ENCODE measurements at places on chromosomes 4 and X.

DNA sequence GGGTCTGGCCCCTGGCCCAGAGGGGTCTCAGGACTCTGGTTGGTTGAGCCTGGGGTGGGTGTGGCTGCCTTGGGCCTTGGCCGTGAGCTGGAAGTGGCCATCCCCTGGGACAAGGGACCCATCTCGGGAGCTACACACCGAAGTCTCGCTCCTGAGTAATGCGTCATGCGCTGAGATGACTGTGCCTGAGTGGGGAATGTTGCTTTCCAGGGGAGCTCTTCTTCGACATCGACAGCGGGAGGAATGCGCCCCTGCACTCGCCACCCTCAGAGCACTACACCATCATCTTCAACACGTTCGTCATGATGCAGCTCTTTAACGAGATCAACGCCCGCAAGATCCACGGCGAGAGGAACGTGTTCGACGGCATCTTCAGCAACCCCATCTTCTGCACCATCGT, 38.5 kb downstream of the CCNQ start:
- DNase-seq, result no peak

DNA sequence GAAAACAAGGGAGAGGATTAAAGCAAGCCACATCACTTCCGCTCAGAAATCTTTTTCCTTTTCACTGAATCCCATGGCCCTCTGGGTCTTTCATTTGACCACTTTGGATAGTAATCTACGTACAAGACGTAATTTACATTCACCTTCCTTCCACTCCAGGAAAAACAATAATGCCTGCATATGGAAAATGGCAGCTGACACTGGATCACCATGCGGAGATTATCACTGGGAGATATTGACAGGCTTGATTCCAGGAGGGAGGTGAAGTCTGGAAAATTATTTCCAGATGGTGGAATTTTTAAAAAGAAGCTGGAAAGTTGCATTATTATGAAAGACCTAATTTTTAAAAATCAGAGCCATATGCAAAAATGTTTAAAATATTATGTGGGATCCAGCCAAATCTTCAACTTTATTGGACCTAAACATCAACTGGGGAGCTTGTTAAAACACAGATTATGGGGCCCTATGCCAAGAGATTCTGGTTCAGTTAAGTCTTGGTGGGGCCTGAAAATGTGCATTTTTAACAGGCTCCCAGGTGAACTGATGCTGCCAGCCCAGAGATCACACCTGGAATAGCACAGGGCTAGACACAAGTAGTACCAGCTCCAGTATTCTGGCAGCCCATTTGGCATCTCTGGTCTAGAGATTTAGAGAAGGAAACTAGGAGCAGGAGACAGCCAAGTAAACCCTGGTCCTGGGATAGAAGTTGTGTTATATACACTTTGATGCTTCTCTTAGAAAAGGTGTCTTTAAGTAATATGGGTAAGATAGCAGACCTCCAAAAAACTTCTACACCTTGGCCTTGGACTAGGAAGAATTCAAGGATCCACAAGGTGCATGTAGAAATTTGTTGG, 290.3 kb upstream of the LDB2 start:
- DNase-seq, result no peak

GRCh38 chrX:42951747-42952146, 173.8 kb upstream of the PPP1R2C start:
- no peak for DNase-seq

DNA sequence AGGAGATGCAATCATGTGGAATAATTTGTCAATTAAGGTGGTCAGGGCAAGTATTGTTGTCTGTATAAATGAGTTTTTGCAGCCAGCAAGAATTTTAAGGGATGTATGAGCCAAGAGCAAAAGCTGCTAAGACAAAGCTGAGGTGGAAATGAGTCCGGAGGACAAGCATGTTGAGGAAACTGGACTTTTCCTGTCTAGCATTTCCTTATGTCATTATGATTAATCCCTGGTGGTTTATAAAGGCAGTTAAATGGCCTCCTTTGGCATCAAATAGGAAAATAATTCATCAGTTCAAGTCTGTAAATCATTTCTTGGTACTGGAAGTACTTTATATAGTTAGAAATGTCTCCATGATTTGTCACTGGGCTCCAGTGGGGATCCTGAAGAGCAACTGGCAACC, 61.6 kb upstream of the TEX13A start:
- no peak for DNase-seq

GRCh38 chr4:83129264-83129663, 14.7 kb upstream of the PLAC8 start:
- no peak for DNase-seq

DNA sequence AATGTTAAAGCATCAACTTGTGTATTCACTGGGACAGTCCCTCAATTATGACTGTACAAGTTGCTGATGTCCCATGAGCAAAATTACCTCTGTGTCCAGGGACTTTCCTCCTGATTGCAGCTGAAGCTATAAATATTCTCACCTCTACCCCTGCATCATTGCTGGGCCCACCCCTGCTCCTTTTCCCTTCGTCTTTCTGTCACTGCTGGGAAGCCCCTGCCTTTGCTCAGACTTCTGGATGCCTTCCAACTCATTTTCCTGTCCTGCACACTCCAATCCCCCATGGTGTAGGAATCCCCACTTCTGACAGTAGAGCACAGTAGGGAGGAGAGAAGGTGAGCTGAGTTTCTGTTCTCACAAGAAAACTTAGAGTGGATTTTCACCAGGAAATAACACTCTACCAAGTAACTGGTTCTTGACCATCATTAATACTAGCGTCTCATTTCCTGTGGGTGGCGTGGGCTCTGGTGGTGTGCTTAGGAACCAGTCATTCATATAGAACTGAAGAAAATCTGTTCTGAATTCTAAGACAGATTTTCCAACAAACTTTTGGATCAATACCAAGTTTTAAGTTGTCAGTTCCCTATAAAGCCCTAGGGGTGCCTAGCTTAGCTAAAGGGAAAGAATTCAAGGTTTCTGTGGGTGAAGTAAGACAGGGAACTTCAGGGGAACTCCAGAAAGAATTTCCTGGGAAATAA, 136.2 kb upstream of the MED14 start:
- no peak for DNase-seq

- DNase-seq, result no peak
Measured at GRCh38 chr4:45346816-45347435, 620.6 kb upstream of the GNPDA2 start.

Data from C1 segment of cervical spinal cord (tissue), 14 donors.